ENCODE measurements at places on chromosomes 4 and X. TPM values are rescaled to one million over a fixed set of nuclear protein-coding genes. Genes with fewer than 3 reads are reported as not detected.

The ADRA2C gene
- total RNA-seq, result 105 TPM

The FAT4 gene
- 53.6 TPM for total RNA-seq

GRCh38 chr4:73172161-73172560, 86.4 kb downstream of the ANKRD17 start:
- DNase-seq, result no peak

GRCh38 chrX:46687619-46688018, 71.3 kb downstream of the SLC9A7 start:
- no peak for DNase-seq

DNA sequence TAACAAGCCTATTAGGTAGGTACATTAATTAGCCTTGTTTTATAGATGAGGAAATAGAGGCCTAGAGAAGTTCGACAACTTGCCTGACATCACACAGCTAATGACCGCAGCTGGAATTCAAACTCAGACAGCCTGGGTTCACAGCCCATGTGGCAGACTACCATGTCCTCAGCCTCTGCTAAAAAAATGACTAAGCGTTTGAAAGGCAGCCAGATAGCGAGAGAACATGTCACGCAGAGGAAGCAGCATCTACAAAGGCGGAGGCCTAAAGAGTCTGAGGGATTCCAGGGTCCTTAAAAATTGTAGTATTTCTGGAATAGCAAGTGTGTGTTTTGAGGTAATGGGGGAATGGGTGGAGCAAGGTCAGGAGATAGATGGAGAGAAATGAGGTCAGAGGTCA, 33.2 kb upstream of the BMP15 start:
- DNase-seq, result no peak

DNA sequence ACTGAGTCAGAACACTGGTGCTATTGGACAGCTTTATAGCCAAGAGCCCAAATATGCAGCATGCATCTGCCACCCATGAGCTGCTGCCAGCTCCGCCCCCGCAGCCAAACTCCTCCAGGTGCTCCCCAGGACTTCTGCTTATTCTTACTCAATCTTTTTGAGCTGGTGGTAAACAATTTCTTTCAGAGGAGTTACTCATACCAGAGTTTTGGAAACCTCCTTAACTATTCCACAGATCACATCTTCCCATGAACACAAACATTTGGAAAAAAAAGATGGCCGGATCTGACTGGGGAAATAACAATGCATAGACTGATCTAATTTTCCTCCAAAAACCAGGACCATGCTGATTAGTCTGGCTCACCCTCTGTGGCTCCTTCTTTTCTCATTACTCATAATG, 399.9 kb downstream of the GPM6A start:
- no peak for DNase-seq

DNA sequence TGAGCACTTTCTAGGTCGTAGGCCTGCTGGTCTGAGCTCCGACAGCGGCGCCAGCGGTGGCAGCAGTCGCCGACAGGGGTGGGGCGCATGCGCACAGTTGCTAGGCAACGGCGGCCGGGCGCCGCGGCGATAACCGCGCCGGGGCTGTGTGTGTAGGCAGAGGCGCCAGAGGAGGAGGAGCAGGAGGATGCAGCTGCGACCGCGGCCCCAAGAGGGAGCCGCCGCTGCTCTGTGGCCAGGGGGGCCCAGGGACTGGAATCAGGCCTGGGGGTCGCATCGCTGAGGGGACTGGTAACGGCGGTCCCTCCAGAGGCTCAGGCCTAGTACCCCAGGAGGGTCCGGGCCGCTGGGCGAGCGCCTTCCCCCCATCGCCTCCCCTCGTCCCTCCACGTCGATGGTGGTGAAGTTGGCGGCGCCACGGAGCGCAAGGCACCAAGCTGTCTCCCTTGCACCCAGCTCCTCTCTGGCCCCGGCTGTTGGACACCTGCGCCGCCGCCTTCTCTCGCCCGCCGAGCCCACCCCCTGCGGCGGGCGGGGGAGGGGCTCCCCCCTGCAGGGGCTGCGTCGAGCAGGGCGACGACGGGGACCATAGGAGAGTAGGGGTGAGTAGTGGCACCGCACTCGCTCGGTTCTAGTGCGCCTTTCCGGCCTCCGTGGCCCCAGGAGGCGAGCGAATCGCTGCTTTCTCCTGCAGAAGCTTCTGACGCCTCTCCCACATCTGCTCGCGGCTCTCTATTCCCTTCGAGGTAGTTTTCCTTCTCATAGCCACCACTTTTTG, 58.6 kb upstream of the ZC4H2 start:
- DNase-seq, result no peak

DNA sequence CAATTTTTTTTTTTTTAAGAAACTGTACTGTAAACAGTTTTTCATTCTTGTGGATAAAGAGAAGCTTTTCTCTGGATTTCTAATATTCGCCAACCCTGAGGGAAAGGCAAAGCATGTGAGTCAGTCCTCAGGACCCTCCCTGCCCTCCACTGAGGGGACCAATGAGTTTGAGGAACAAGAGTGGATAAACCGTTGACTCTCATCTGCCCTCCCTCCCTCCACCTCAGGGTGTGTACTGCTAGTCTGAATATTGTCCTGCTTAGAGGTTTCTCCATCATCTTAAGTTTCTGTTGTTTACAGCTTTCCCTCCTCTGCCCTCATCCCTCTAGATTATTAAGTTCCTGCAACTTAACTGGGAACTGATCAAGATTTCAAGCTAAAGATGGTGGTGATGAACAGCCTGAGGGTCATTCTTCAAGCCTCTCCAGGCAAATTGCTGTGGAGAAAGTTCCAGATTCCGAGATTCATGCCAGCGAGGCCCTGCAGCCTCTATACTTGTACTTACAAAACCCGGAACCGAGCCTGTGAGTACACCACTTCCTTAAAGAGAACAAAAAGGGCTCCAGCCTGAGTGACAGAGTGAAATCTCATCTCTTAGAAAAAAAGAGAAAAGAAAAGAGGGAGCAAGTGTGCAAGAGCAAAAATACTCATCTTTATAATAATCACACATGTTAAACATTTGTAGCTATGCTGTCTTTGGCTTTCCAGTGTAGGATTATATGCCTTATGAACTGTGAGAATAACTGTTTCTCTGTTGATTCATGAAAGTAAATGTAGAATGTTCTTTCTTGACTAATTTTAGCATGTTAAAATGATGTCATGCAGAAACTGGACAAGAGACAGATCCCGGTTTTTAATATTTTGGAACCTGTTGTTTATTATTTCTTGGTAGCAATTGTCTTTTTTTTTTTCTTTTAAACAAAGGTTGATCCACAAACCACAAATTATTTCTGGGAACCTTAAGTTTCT, 11.9 kb downstream of the CA5B start:
- DNase-seq, result no peak

DNA sequence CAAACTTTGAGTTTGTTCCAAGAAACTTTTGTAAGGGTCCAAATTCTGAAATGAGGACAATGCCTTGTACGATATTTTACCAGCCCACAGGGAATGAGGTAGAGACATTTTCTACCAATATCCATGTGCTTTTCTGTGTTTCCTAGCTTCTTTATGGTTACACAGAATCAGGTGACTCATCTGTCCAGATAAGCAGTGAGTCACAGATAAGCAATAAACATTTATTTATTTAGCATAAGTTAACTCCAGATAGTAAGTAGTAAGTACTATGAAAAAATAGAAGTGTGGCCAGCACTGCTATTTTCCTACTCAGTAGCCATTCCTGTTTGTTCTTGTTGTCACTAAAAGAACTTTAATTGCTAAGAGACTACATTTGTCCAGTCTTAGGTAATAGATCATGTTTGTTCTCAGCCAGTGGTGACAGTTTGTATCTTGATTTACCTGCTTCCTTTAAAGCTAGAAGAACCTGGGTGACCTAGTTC, 7.4 kb downstream of the AFF1 start:
- DNase-seq, result no peak

DNA sequence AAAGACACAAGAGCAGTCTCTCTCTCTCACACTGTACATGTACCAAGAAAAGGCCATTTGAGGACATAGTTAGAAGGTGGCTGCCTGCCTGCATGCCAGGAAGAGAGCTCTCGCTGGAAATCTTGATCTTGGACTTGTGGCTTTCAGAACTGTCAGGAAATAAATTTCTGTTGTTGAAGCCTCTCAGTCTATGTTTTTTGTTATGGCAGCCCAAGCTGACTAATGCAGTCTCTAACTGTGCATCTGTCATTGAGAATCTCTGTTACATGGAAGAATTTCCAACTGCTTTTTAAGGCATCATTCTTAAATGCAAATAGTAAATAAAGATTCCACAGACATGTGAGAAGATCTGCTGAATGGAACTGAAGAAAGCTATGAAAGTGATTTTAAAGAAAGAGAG, 198.3 kb downstream of the PCDH10 start:
- DNase-seq, result no peak
